DMS79 treated with DMSO at 0.1 percent for 48 hours (cell line): ENCODE measurements at places on chromosomes 4 and X.

GRCh38 chrX:35276115-35276514 lies 333.5 kb downstream of the FAM47B start:
- DNase-seq: no peak

GRCh38 chr4:139492429-139492828 lies 38.5 kb downstream of the RAB33B start:
- DNase-seq: no peak

DNA sequence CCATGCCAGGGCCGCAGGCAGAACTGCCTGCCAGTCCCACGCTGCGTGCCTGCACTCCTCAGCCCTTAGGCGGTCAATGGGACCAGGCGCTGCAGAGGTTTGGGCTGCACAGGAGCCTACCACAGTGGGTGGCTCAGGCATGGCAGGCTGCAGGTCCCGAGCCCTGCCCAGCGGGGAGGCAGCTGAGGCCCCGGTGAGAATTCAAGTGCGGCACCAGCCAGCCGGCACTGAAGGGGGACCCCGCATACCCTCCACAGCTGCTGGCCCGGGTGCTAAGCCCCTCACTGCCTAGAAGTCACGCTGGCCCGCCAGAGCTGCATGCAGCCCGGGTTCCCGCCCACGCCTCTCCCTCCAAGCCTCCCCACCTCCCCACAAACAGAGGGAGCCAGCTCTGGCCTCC lies 302.5 kb upstream of the UGT8 start:
- DNase-seq: no peak

- DNase-seq: no peak
Measured at GRCh38 chr4:123867910-123868587, 471.5 kb downstream of the SPRY1 start.

GRCh38 chr4:37988670-37989069 lies 28.5 kb downstream of the PTTG2 start:
- peak; percentile 37 for DNase-seq

- DNase-seq: no peak
Measured at GRCh38 chr4:140807491-140808252, 51.5 kb upstream of the TBC1D9 start.

- DNase-seq: no peak
Measured at GRCh38 chr4:16418814-16419213, 192.5 kb upstream of the TAPT1 start.

- DNase-seq: no peak
Measured at GRCh38 chr4:119111296-119111695, 24.3 kb upstream of the MYOZ2 start.

DNA sequence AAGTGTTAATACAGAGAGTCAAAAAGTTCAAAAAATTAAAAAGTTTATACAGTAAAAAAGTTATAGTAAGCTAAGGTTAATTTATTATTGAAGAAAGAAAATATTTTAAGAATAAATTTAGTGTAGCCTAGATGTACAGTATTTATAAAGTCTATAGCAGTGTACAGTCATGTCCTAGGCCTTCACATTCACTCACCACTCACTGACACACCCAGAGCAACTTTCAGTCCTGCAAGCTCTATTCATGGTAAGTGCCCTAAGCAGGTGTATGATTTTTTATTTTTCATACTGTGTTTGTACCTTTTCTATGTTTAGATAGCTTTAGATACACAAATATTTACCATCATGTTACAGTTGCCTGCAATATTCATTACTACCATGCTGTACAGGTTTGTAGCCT lies 108.9 kb downstream of the FHIP1A start:
- no peak for DNase-seq

DNA sequence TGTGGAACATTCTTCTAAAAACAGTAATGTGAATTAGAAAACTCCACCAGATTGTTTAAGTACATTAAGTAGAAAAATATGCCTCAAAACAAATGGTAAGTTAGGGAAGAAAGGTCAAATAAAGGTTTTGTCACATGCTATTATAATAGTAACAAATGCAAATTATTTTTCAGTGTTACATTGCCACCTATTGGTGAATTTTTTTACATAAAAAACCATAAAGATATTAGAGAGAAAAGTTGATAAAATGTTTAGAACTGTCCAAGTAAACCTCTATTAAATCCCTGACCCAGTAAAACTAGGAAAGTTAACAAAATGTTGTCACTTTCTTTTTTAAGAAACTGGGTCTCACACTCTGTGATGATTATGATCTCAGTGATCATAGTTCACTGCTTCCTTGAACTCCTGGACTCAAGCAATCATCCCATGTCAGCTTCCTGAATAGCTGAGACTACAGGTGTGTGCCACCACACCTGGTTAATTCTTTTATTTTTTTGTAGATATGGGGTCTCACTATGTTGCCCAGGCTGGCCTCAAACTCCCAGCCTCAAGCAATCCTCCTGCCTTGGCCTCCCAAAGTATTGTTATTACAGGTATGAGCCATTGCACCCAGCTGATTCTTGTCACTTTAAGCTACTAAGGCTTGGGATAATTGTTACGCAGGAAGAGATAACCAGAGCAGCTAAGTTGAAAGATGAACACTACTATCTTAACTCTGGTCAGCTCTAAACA lies 157.6 kb downstream of the ATRX start:
- DNase-seq: no peak

DNA sequence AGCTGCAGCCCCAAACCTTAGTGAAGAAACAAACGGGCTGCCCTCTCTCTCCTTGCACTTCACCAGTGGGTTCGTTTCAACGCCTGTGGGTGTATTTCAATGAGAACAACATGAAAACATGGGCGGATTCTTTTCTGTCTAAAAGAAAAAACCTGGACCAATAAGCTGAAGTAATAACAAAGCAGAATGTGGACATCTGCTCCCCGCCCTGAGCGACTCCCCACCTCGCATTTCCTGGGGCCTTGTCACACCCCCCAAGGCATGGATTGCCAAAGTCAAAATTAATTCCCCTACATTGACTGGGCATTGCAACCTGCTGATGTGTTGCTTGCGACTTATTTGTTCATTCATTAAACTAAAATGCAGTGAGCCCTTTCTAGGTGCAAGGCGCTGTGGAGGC lies 142.9 kb downstream of the BCOR start:
- no peak for DNase-seq

DNA sequence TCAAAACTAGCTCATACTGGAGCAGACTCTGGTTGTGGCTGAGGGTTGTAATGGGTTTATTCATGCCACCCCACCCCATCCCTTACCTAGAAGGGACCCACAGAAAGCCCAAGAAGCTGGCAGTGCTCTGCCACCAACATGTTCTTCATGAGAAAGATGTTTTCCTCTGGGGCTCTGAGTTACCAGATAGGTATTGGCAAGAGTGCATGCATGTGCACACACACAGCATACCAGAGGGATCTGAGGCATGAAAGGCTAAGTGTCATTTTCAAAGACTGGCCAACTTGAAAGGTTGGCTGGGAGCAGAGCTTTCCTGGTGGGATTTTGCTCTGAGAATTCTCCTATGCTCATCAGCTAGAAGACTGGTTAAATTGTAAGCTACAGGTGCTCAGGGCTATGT lies 65.2 kb downstream of the PHOX2B start:
- no peak for DNase-seq

- no peak for DNase-seq
Measured at GRCh38 chrX:134948333-134949241, 42.2 kb upstream of the SMIM10 start.

DNA sequence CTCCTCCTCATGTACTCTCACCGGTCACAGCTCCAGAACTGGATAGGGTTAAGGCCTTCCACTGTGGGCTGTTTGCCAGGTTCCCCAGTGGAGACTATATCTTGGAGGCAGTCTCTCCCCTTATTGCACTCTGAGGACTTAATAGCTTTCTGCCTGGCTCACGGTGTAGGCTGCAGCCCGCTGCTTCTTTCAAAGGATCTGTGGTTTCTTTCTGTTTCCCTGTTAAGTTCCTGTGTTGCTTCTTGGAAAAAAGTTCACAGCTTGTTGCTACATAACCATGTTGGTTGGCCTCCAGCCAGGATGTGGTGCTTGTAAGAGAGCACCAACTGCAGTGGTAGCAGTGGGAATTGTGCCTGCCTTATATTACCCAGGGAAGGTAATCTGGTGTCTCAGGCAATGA lies 24.9 kb upstream of the ZDHHC15 start:
- DNase-seq: peak; percentile 70

DNA sequence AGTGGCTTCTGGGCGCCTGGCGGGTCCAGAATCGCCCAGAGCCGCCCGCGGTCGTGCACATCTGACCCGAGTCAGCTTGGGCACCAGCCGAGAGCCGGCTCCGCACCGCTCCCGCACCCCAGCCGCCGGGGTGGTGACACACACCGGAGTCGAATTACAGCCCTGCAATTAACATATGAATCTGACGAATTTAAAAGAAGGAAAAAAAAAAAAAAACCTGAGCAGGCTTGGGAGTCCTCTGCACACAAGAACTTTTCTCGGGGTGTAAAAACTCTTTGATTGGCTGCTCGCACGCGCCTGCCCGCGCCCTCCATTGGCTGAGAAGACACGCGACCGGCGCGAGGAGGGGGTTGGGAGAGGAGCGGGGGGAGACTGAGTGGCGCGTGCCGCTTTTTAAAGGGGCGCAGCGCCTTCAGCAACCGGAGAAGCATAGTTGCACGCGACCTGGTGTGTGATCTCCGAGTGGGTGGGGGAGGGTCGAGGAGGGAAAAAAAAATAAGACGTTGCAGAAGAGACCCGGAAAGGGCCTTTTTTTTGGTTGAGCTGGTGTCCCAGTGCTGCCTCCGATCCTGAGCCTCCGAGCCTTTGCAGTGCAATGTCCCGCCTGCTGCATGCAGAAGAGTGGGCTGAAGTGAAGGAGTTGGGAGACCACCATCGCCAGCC lies at the start of gene ATOH1:
Gene ATOH1, plus strand, starts transcription at position 422 of the 663 bp plus-strand sequence. Its CDS starts 174 bp downstream, at position 596.
- DNase-seq: peak; percentile 39

- no peak for DNase-seq
Measured at GRCh38 chr4:74555231-74555630, 110.3 kb downstream of the AREG start.

DNA sequence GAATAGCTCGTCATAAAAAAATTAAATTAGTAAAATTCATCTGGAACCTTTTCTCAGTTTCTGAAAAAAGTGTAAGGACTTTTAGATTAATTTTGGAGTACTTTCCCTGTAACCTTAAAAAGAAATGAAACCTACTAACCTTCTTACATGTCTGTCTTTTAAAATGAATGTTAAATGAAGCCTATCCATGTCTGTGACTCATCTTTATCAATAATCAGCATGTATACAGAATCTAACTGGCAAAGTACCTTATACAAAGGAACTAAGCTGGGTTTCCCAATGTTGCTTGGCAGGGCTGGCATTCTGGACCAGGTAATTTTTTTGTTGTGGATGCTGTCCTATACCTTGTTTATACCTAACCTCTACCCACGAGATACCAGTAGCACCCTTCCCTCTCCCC lies 13.6 kb downstream of the FBXW7 start:
- no peak for DNase-seq

- no peak for DNase-seq
Measured at GRCh38 chr4:88827442-88827841, 129.8 kb upstream of the NAP1L5 start.

DNA sequence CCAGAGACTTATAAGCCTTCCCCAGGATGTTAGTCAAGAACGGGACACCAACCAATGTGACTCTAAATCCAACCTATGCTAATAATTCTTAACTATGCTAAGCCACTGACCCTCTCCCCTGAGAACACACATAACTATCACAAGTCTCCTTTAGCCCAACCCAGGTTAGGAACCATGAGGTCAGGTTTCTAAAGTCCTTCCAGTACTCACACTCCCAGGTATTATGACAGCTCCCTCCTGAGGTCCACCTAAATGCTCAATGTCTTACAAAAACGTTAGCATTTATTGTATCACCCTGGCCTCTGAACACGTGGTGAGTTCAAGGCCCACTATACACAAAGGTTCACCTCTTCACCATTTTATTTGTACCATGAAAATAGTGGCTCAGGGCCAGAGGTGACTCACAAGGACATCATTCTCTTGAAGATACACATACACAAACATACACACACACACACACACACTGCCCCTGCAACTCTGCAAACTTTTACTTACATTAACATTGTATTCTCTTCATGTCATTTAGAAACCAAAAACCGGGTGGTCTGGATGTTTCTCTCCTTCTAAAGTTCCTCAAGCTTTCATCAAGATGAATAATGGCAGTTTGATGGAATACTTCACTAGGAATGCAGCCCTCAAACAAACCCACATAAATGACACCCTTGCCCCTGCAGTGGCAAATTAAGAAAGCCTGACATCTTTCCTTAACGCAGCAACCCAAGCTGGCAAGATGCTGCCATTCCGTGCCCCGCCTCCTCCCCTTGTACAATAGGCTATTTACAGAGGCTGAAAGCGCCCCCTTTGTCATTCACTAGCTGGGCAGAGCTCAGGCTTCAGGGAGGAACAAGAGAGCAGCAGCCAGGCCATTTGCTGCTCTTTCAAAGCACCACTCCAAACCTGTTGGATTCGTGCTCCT lies 17.7 kb downstream of the ACSL1 start:
- peak; percentile 33 for DNase-seq

GRCh38 chrX:115549008-115549407 lies 12.0 kb upstream of the PLS3 start:
- no peak for DNase-seq

- no peak for DNase-seq
Measured at GRCh38 chrX:25968920-25969319, 169.2 kb upstream of the MAGEB18 start.

- DNase-seq: no peak
Measured at GRCh38 chr4:16070203-16070602, 13.6 kb downstream of the PROM1 start.

GRCh38 chr4:167885872-167886271 lies 206.5 kb upstream of the ANXA10 start:
- DNase-seq: no peak

DNA sequence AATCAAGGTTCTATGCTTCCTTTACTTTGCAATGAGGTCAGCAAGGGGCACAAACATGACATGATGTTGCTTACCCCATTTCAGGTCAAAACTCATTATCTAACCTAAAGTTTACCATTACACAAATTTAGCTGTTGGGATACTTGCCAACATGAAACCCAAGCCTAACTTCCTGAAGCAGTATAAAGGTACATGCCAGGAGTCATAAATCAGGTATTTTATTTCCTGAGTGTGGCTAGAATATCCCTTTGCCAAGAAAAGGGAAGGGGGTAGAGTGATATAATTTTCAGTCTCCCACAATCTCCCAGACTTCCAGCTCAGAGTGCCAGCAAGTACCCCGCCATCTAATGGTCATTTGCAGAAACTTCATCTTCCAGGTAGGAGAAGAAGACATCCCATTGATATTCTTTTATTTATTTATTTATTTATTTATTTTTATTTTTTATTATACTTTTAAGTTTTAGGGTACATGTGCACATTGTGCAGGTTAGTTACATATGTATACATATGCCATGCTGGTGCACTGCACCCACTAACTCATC lies 136.6 kb downstream of the NEXMIF start:
- DNase-seq: no peak

GRCh38 chr4:54144661-54145171 lies 44.8 kb downstream of the GSX2 start:
- no peak for DNase-seq

DNA sequence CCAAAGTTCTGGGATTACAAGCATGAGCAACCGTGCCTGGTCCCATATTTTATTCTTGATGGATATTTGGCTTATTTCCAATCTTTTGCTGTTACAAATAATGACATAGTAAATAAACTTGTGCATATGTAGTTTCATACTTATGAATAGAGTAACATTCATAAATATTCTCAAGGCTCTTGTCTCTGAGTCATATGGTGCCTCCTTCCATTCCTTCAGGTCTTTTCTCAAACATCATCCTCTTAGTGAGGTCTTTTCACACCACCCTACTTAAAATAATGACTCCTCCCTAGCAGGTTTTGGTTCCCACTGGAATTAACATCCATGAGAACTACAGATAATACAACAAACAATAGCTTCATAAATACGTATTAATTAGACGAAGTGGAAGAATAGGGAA lies 416.6 kb downstream of the IQCM start:
- no peak for DNase-seq
